HCT116 (cell line): ENCODE measurements at places on chromosomes 16 and 17.
A peak's percentile ranks its signal among the peaks of the same experiment; 100 is the strongest.

DNA sequence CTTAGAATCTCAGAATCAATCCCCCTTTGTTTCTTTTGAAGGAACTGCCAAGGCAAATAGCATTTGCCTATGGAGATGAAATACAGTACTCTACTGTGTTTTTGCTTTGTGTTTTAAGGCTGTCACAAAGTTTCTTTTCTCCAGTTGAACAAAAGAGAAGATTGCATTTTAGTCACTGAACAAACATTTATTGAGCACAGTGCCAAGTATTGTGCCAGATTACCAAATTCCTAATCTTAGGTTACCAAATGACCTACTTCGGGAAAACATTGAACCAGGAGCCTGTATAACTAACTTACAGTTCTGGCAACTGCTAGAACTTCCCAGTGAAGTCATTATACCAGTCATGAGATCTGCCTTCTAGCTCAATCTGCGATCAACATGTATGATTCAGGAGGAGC is 3.0 kb upstream of the UBB start:
- no peak for DNase-seq

DNA sequence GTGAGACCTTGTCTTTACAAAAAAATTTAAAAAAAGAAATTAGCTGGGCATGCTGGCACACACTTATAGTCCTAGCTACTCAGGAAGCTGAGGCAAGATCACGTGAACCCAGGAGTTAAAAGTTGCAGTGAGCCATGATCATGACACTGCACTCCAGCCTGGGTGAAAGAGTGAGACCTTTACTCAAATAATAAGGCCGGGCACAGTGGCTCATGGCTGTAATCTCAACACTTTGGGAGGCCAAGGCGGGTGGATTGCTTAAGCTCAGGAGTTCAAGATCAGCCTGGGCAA is 11.5 kb upstream of the RIPOR1 start:
- DNase-seq, result no peak

DNA sequence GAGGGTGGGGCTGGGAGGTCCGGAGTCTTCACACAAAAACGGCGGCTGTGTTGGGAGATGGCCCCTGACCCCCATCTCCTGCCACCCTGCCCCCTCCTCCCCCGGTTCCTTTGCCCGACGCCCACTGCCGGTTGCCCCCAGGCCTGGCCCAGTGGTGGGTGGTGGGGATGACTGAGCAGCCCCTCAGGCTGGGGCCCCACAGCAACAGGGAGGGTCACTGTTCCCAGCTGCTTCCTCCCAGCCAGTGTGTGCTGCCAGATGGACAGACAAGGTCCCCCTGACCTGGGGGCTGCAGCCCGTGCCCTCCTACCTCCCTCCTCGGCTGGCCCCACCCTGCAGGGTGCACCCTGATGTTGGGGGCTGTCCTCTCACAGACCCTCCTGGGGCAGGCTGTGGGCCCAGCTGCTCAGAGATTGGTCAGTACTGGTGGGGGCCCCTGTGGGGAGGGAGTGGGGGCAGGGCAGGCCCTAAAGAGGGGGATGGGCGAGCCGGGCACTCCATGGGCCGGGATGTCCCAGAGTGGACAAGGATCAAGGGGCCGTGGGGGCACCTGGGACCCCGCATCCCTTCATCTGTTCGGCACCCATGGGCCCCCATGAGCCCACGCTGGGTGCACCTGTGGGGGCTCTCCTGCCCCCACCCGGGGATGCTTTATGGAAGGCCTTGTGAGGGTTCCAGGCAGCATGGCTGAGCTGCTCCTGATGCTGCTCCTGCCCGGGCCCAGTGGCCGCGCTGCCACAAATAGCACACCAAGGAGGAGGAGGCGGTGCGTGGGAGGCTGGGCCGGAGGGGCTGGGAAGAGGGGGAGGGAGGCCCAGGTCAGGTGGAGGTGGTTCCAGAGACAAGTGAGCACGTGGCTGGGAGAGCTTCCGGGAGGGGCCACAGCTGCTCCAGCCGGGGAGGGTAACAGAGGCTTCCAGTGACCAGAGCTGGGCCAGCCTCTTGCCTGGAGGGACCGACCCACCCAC is 5.1 kb downstream of the C1QTNF8 start:
- DNase-seq, result no peak

DNA sequence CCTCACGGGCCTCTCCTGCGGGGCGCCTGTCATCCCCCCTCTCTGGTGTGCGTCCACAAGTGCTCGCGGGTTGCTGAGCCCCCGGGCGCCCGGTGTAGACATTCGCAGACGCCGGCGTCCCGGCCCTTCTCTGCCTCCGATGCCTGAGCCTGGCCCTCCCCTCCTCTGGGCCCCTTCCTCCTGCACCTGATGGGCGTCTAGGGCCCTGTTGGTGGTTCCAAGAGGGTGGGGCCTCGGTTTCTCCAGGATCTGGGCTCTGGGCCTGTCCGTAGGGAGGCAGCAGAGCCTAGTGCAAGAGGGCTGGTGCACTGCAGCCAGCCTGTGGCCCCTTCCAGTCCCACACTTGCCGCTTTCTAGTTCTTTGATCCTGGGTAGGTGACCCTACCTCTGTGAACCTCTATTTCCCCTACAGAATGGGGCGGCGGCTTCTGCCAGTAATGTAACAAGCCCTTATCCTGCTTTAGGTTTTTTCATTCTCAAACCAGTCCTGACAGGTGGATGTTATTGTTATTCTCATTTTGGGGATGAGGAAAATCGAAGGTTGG is 623 bp downstream of the E4F1 start:
- no peak for DNase-seq

GRCh38 chr16:85157813-85158742 is 45.8 kb upstream of the CIBAR2 start:
- no peak for DNase-seq

- DNase-seq, result no peak
Observed at GRCh38 chr17:52536489-52536888, 378.0 kb upstream of the CA10 start.

DNA sequence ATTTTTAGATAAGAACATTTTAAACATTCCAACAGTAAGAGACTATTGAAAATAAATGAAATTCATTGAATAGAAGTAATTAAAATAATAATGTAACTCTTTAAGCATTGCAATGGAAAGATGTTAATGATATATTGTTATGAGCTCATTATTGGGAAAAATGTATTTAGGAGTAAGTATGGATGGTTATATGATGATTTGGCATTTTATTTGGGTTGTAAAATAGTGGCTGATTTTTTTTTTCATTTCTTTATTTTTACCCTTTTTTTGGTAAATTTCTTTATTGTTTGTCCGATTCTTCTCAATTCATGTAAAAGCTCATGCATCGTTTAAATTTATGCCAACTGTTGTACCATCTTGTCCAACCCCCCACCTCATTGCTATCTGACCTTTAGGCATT is 539.9 kb downstream of the HS3ST4 start:
- no peak for DNase-seq

DNA sequence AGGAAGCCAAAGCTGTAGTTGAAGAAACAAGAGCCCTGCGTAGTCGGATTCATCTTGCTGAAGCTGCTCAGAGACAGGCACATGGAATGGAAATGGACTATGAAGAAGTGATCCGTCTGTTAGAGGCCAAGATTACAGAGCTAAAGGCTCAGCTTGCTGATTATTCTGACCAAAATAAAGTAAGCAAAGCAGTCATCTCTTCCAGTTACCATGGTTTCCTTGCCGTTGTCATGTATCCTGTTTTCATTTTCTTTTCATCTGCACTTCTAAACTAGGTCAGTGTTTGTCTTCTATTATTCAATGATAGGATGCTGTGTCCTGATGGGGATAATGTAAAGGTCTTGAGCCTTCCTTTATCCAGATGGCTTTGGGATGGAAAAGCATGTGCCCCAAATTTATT is 104.3 kb downstream of the STXBP4 start:
- DNase-seq, result no peak

GRCh38 chr17:57257195-57257894 is 1.0 kb downstream of the MSI2 start:
- DNase-seq, result no peak

- DNase-seq, result no peak
Observed at GRCh38 chr16:27720731-27721530, 171.0 kb downstream of the KATNIP start.

- DNase-seq, result peak; percentile 18
Observed at GRCh38 chr17:29807520-29808361, 122.3 kb downstream of the SSH2 start.

DNA sequence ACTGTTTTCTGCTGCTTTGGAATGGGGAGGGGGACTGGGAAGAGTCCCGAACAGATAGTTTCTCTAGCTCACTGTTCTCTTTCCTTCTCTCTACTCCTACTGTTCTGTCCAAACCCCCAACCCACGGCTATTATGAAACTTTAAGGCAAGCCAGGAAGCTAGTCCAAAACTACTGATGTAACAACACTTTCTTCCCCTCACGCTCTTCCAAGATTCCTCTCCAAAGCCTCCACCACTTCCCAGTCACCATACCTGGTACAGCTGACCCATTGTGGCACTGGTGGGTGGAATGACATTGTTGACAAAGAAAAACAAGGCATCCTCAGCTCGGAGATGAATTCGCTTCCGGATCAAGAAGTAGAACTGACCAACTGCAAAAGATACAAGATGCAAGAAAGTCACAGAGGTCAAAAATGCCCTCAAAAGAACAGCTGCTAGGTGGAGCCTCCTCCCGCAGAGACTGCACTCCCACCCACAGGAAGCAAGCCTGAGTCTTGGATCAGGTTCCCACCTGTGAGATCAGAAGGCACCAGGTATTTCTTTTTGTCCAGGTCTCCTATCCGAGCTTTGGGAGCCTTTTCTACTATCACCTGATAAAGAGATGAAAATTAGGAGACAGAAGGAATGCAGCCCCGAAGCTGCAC is 1.0 kb downstream of the GABARAP start:
- DNase-seq, result no peak

DNA sequence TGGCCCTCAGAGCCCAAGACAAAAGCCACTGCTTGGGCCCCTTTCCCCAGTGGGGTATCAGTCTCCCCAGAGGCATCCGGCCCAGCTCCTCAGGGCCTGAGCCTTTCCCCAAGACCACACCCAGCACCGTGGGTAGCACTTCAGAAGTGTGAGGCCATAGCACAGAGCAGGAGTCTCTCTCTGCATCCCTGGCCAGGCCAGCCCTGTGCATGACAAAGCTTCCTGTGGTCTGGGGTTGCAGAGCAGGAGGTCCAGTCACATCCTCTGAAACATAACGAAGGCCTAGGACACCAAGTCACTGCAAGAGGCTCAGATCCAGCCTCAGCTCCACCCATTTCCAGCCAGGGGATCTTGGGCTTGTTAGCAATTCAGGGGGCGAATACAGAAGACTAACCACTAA is 56.8 kb upstream of the ZNF423 start:
- no peak for DNase-seq

DNA sequence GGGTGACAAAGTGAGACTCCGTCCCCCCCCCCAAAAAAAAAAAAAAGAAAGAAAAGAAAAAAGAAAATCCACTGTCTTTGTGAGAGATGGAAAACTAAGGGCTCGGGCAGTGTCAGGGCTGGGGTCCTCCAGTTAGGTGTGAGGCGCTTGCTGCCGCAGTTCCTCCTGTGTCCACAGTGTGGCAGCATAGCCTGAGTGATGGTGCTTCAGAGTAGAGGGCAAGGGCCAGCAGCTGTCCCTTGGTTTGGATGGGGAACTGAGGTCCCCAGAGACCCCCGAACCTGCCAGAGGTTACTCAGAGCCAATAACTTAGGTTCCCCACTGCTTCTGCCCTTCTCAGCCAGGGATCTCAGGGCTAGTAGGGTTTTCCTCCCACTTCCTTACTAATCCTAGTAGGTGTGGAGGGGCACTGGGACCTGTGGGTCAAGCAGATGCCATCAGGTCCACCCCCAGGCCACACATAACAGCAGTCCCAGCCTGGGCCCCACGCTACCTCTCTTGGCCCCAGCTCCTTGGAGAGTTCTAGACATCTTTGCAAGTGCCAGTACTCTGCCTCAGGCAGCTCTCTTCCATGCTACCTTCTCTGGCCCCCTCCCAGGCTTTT is 7.9 kb upstream of the LLGL1 start:
- DNase-seq, result peak; percentile 23

- no peak for DNase-seq
Observed at GRCh38 chr17:55416000-55416399, 5.6 kb downstream of the MMD start.

GRCh38 chr16:69479775-69480174 is 55.4 kb downstream of the CYB5B start:
- no peak for DNase-seq

DNA sequence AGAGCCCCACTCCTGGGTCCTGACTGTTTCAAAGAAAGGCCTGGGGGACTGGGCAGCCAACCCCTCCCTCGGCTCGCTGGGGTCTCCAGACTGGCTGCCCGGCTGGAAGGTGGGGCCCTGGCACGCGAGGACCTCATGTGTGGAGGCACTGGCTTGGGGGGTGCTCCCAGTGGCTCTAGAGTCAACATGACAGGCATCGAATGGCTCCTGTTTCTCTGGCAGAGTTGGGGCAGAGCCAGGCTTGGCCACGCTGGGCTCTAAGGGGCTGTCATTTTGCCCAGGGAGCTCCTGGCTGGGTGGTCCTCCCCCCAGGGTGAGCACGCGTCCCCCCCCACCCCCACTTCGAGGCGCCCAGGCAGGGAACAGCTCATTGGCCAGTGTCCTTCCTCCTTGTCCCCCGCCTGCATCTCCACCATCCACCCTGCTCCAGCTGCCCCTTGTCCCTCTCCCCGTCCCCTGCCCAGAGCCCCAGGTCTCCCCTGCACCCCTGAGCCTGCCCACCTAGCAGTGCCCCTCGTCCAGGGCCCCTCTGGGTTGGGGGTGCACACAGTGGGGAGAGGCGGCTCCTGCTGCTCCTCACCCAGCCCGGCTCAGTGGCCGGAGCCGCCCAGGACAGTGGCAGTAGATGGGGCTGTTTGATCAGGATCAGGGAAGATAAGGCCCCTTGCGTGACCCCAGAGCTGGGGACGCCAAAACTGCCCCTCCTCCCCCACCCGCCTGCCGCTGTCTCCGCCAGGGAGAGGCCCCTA is 2.7 kb downstream of the GCGR start:
- no peak for DNase-seq

DNA sequence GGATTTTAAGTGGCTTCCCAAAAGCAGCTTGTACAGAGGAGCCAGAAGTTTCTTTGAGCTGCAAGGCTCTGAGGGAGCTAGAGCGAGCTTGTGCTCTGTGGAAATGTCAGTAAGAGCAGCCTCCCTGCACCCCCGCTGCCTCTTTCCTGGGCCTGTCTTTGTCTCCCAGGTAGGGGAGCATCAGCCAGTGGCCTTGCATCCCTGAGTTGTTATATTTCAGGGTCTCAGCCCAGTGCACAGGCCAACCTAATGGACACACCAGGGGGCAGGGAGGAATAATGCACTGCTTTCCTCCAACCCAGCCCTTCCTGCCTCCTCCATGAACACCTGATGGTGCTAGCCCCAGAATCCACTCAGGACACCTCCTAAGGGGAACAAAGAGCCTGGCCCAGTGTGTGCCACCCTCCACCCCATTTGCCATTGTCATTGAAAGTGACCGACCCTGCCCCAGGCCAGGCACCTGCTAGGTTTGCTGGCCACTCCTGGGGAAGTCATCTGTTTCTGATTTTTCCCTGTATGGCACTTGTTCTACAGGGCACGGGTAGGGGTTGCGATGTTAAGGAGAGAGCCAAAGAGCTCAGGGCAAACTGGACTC is 6.3 kb downstream of the TPPP3 start:
- DNase-seq, result no peak
